ENCODE measurements at places on chromosomes 4 and X.

DNA sequence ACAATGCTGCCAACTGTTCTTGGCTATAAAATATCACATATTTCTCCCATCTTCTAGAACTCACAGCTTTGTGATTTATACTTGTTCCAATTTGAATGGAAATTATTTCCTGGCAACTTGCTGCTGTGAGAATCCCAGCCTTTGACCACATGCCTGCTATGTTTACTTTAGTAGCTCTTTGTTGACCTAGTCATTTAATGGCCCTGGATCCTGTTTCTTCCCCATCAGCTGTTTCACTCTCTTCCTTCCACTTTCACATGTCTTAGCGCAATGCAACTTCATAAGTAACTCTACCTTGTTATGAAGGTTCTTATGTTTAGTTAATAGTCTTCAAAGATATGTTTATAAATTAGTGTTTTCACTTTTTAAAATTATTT, 1973.6 kb upstream of the AGA start:
- no peak for DNase-seq

DNA sequence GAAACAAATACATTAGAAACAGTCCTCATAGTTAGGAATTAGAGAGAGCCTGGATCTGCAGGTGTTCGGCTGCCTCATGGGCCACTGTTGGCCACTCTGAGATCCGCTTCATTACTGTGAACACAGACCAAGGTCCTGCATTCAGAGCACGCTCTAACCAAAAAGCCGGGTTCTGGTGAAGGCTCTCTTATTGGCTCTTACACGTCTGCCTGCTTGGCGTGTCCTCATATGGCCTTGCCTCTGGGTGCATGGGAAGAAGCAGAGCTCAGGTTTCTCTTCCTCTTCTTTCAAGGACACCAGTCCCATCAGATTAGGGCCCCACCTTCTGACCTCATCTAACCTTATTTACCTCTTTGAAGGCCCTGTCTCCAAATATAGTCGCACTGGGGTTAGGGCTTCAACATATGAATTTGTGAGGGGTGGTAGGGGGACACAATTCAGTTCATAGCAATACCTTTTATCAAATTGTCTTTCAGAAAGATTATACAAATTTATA, 37.1 kb upstream of the ELF2 start:
- no peak for DNase-seq

DNA sequence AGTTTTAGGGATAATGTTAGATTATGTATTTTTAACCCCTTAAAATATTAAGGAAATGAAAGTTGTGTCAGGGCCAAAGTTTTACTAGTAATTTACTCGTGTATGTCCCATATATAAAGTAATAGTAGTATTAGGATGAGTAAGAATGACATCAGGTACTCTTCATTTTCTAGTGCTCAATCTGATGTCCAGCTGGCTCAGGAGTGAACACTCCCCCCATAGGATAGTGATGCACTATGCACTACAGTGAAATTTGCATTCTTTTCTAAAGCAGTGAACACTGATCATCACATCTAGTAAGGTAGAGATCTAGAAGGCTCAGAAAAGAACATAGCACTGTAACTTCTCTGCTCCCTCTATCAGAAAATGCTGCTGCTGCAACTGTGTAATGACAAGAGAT, 409.7 kb downstream of the GLUD2 start:
- DNase-seq: no peak

- no peak for DNase-seq
These were observed 120.8 kb upstream of the MAGEA10 start for GRCh38 chrX:152259150-152259549.

DNA sequence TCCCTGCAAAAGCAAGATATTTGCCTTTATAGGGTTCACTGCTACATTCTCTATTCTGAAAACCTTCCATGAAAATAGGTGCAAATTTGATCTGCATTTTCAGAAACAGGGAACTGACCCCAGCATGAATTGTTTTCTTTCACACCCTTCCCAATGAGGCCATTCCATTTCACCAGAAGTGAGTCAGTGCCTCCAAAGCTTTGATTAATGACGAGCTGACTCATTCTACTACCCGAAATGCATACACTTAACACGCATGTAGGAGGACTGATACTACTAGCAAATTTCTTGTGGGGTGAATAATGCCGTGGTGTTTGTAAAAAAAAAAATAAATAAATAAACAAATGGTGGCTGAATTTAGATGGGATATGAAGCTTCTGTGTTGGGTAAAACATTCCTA, 146.9 kb upstream of the FGF13 start:
- no peak for DNase-seq

DNA sequence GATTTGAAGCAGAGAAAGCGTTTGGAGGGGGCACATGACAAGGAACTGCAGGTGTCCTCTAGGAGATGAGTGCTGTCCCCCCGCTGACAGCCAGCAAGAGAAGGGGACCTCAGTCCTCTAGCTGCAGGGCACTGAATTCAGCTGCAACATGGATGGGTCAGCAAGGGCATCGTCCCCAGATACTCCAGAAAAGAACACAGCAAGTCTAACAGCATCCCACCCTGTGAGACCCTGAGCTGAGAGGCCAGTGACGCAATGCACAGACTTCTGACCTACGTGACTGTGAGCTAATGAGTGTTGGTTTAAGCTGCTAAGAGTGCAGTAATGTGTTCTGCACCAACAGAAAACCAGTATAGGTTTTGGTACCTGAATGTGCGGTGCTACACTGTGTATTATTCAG, 11.6 kb upstream of the CENPVL2 start:
- DNase-seq: no peak

- no peak for DNase-seq
These were observed 13.9 kb downstream of the TCEANC start for GRCh38 chrX:13666836-13667235.

DNA sequence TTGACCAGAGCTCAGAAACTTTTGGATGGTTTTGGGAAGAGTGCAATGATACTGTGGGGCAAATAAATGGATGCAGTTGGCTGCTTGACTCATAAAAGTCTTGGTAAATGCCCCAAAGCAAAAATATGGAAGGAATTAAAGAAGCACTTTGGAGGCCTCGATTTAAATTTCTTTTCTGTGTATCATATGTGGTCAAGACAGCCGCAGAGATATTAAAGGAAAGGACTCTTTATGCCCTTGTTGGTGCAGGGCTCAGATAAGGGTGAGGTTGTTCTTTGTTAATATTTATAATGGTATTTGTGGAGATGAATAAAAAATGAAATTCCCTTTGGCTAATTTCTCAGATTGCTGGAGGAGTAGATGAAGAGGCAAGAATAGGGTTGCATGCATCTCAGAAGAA, 90.2 kb downstream of the NHS start:
- no peak for DNase-seq

- DNase-seq: no peak
These were observed 464.9 kb downstream of the GRXCR1 start for GRCh38 chr4:43357252-43357974.

- DNase-seq: no peak
These were observed 65.6 kb downstream of the OR13H1 start for GRCh38 chrX:131609480-131609879.
